Stimulated activated naive B cell treated with anti-CD40 and anti-IgM and Interleukin-4, amounts not matched to agents 10 μg/mL and 1 μg/mL and 100 μg/mL, for 72 hours (primary cell): ENCODE measurements at places on chromosomes 7 and 10.

- H3K27me3 ChIP-seq = no peaks in the 10 kb centered on the region
- H3K4me1 ChIP-seq = peaks cover 28% of the 10 kb centered on the region
- no peaks in the 10 kb centered on the region for H3K36me3 ChIP-seq
Measured at GRCh38 chr10:1935912-1936311, 198.6 kb upstream of the ADARB2 start.

GRCh38 chr10:116082762-116083161, 190.2 kb downstream of the GFRA1 start:
- no peaks in the 10 kb centered on the region for H3K36me3 ChIP-seq
- H3K4me1 ChIP-seq = no peaks in the 10 kb centered on the region
- no peaks in the 10 kb centered on the region for H3K27me3 ChIP-seq
- H3K27ac ChIP-seq = no peak overlapping the region

DNA sequence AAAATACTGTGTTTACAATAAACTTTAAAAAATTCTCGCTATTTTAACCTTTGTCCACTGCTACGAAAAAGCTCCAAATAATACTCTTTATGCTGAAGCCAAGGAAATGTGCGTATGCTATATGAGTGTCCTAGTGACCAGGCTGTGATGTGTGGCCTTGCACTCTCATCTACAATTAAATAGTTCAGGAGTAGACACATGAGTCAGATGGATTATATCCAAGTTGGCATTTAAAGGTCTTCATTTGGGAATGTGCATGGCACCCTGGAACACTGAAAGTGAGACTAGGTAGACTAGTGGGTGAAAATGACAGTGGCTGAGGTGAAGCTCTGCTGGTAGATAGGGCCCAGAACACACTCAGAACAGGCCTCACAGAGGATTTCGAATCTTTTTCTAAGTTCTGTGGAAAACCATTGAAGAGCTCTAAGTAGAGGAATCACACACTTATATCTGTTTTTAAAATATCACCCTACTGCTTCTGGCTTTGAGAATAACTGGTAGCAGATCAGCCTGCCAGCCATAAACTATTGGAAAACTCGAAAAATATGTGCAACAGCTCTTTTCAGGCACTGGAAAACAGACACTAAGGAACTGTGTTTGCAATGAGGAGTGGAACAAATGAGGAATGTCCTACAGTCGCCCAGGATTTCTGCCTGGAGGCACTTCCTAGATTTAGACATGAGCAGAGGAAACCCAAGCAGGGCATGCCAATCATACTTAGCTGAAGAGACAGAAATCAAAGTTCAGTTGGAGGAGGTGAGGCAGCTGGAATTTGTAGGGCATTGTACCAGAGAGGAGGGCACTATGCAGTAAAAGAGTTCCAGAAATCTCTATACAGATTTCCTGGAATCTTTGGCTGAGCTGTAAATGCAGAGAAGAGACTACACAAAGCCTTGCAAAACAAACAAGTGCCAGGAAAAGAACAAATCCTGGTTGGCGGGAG, 603.8 kb upstream of the LRRTM3 start:
- no peaks in the 10 kb centered on the region for H3K4me1 ChIP-seq
- no peaks in the 10 kb centered on the region for H3K27me3 ChIP-seq
- no peak overlapping the region for H3K4me3 ChIP-seq
- DNase-seq = no peak

- DNase-seq = no peak
- H3K4me1 ChIP-seq = peaks cover 17% of the 10 kb centered on the region
- peaks cover 45% of the 10 kb centered on the region for H3K36me3 ChIP-seq
- H3K27ac ChIP-seq = no peak overlapping the region
- no peaks in the 10 kb centered on the region for H3K27me3 ChIP-seq
- H3K4me3 ChIP-seq = no peak overlapping the region
Measured at GRCh38 chr7:37119296-37119860, 329.3 kb downstream of the ELMO1 start.

GRCh38 chr7:68717176-68717575, 881.1 kb upstream of the AUTS2 start:
- H3K27ac ChIP-seq = no peak overlapping the region
- no peaks in the 10 kb centered on the region for H3K4me1 ChIP-seq
- H3K27me3 ChIP-seq = no peaks in the 10 kb centered on the region
- no peaks in the 10 kb centered on the region for H3K36me3 ChIP-seq
- H3K4me3 ChIP-seq = no peak overlapping the region
- DNase-seq = no peak

DNA sequence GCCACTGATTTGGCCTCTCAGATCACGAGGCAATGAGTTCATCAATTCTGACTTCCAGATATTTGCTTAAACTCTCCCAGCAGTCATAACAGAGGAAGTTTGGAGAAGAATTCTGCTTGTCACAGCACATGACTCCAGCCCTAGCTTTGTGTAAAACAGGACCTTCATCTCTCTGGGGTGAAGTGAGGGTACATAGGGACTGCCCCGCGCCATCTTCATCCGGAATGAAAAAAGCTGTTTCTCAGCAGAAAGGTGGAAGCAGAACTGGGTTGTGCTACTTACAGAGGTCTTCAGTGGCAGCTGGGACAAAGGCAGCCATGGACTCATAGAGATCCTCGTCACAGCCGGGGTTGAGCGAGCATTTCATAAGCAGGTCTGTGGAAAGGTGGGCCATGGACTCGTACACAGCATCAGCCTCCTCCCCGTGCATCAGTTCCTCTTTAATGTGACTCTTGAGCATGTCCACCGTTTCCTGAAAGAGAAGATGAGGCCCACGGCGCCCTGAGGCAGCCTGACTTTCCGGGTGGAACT, 58.4 kb upstream of the TM9SF3 start:
- no peaks in the 10 kb centered on the region for H3K27me3 ChIP-seq
- H3K36me3 ChIP-seq = peaks cover 61% of the 10 kb centered on the region
- H3K4me1 ChIP-seq = peaks cover 71% of the 10 kb centered on the region
- peak overlapping the region; percentile 49 for H3K4me3 ChIP-seq
- H3K27ac ChIP-seq = peak overlapping the region; percentile 95

GRCh38 chr10:5441106-5441505, 28.7 kb downstream of the NET1 start:
- H3K4me1 ChIP-seq = peaks cover 16% of the 10 kb centered on the region
- H3K36me3 ChIP-seq = no peaks in the 10 kb centered on the region
- H3K27me3 ChIP-seq = no peaks in the 10 kb centered on the region
- no peak overlapping the region for H3K4me3 ChIP-seq

- H3K27me3 ChIP-seq = peaks cover 6% of the 10 kb centered on the region
- DNase-seq = no peak
- H3K4me3 ChIP-seq = no peak overlapping the region
- H3K27ac ChIP-seq = no peak overlapping the region
- no peaks in the 10 kb centered on the region for H3K36me3 ChIP-seq
Measured at GRCh38 chr10:130747356-130747755, 564.2 kb downstream of the TCERG1L start.

GRCh38 chr7:12469568-12469967, 65.9 kb upstream of the VWDE start:
- H3K36me3 ChIP-seq = no peaks in the 10 kb centered on the region
- no peaks in the 10 kb centered on the region for H3K4me1 ChIP-seq
- peaks cover 4% of the 10 kb centered on the region for H3K27me3 ChIP-seq
- no peak overlapping the region for H3K4me3 ChIP-seq
- no peak overlapping the region for H3K27ac ChIP-seq

- no peak overlapping the region for H3K27ac ChIP-seq
- H3K4me3 ChIP-seq = no peak overlapping the region
- peaks cover 8% of the 10 kb centered on the region for H3K4me1 ChIP-seq
- peaks cover 27% of the 10 kb centered on the region for H3K36me3 ChIP-seq
Measured at GRCh38 chr7:77783111-77783510, 15.1 kb downstream of the TMEM60 start.

DNA sequence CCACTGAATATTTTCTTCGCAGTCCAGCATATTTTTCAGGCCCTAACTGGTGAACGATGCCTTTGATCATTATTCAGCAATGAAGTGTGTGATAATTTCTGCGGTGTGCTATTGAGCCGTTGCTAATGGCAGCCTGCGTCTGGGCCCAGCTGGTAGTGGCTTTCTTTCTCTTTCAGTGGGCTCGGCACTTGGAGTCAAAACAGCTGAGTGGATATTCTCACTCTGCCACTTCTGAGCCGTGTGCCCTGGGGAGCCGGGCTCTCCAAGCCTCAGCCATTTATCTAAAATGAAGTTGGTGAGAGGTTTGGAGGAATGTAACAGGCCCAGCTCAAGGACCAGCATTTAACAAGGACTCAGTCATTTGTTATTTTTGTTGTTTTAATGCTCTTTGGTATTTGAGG, 87.5 kb upstream of the IFRD1 start:
- no peaks in the 10 kb centered on the region for H3K4me1 ChIP-seq
- peaks cover 6% of the 10 kb centered on the region for H3K27me3 ChIP-seq
- H3K36me3 ChIP-seq = no peaks in the 10 kb centered on the region
- no peak for DNase-seq

- H3K36me3 ChIP-seq = peaks cover 6% of the 10 kb centered on the region
- DNase-seq = no peak
- peaks cover 29% of the 10 kb centered on the region for H3K27me3 ChIP-seq
- H3K27ac ChIP-seq = no peak overlapping the region
- peaks cover 3% of the 10 kb centered on the region for H3K4me1 ChIP-seq
Measured at GRCh38 chr7:102721-103120, 89.7 kb upstream of the FAM20C start.

GRCh38 chr10:12241810-12242529, 46.0 kb downstream of the CDC123 start:
- H3K27me3 ChIP-seq = no peaks in the 10 kb centered on the region
- peak overlapping the region; percentile 97 for H3K27ac ChIP-seq
- no peak for DNase-seq
- peaks cover 52% of the 10 kb centered on the region for H3K36me3 ChIP-seq
- H3K4me3 ChIP-seq = peak overlapping the region; percentile 60

DNA sequence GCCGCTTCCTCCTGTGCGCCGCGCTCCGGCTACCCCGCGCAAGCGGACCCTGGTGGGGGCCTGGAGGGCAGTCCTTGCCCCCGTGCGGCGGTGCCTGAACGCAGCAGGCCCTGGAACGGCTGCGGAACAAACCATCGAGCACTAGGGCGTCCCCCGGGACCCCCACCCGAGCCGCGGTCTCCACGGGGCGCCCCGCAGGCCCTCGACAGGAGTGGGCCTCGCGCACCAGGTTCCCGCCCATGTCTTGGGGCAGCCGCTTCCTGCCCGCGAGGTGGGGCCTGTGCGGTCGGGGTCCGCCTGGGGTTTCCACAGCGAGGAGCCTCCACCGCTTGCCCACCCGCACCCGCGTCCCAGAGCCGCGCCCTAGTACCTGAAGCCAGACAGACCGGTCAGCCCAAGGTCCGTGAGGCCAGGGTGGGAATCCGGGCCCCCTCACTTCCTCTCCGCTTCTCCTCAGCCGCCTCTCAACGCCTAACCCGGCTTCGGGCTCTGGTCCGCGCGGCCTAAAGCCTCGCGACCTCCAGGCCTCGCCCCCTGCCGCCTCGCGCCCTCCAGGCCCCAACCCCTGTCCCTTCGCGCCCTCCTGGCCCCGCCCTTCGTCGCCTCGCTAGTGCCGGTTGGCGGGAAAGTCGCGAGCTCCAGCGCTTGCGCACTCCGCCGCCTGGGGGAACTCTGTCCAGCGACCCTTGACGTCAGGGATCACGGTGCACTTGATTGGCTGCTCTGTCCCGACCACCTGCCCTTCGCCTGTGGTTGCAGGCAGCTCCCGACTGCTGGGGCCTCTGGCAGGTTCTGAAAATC, 7.0 kb upstream of the GBX1 start:
- no peak for DNase-seq
- H3K27me3 ChIP-seq = peaks cover 60% of the 10 kb centered on the region
- H3K4me3 ChIP-seq = no peak overlapping the region

GRCh38 chr7:127792528-127793342, 140.7 kb downstream of the SND1 start:
- DNase-seq = no peak
- peaks cover 19% of the 10 kb centered on the region for H3K36me3 ChIP-seq
- H3K4me3 ChIP-seq = peak overlapping the region; percentile 4
- H3K4me1 ChIP-seq = peaks cover 41% of the 10 kb centered on the region

- peaks cover 3% of the 10 kb centered on the region for H3K27me3 ChIP-seq
- no peak overlapping the region for H3K4me3 ChIP-seq
- no peaks in the 10 kb centered on the region for H3K4me1 ChIP-seq
- no peaks in the 10 kb centered on the region for H3K36me3 ChIP-seq
Measured at GRCh38 chr7:39240864-39241263, 263.2 kb downstream of the POU6F2 start.

DNA sequence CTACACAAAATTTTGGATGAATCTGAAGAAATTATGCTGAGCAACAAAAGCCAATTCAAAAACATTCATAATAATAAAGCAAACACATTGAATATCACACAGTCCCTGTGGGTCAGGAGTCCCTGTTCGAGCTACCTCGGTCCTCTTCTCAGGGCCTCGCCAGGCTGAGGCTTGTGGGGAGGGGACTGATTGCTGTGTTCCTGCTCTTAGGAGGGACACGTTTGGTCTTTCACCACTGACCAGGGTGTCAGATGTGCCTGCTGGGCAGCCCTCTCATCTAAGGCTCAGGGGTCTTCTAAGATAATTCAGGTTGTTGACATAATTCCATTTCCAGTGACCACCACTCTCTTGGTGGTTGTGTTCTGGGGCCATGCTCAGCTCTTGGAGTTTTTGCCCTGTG, 233.8 kb upstream of the PPP2R2D start:
- no peak overlapping the region for H3K4me3 ChIP-seq
- peaks cover 6% of the 10 kb centered on the region for H3K27me3 ChIP-seq

DNA sequence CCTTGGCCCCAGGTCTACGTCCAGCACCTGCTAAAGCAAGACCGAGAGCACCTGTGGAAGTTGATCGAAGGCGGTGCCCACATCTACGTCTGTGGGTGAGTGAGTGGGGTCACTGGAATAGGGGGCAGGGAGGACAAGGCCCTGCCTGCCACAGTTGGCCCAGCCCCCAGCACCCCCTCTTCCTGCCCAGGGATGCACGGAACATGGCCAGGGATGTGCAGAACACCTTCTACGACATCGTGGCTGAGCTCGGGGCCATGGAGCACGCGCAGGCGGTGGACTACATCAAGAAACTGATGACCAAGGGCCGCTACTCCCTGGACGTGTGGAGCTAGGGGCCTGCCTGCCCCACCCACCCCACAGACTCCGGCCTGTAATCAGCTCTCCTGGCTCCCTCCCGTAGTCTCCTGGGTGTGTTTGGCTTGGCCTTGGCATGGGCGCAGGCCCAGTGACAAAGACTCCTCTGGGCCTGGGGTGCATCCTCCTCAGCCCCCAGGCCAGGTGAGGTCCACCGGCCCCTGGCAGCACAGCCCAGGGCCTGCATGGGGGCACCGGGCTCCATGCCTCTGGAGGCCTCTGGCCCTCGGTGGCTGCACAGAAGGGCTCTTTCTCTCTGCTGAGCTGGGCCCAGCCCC, 8.1 kb downstream of the TMEM120A start:
- no peaks in the 10 kb centered on the region for H3K27me3 ChIP-seq
- peaks cover 38% of the 10 kb centered on the region for H3K36me3 ChIP-seq
- H3K4me3 ChIP-seq = no peak overlapping the region
- peaks cover 26% of the 10 kb centered on the region for H3K4me1 ChIP-seq
- no peak overlapping the region for H3K27ac ChIP-seq

GRCh38 chr10:116907245-116907987, 58.1 kb downstream of the ENO4 start:
- no peaks in the 10 kb centered on the region for H3K27me3 ChIP-seq
- DNase-seq = no peak
- H3K27ac ChIP-seq = no peak overlapping the region

- no peak for DNase-seq
- peak overlapping the region; percentile 59 for H3K27ac ChIP-seq
- peaks cover 65% of the 10 kb centered on the region for H3K4me1 ChIP-seq
- H3K27me3 ChIP-seq = no peaks in the 10 kb centered on the region
- no peak overlapping the region for H3K4me3 ChIP-seq
Measured at GRCh38 chr7:131003634-131004033, 269.6 kb upstream of the KLF14 start.

GRCh38 chr7:103711413-103711812, 265.4 kb upstream of the SLC26A5 start:
- H3K27ac ChIP-seq = no peak overlapping the region
- H3K36me3 ChIP-seq = no peaks in the 10 kb centered on the region
- no peaks in the 10 kb centered on the region for H3K4me1 ChIP-seq

- no peak overlapping the region for H3K4me3 ChIP-seq
- H3K36me3 ChIP-seq = no peaks in the 10 kb centered on the region
- no peak overlapping the region for H3K27ac ChIP-seq
- H3K27me3 ChIP-seq = no peaks in the 10 kb centered on the region
- no peak for DNase-seq
Measured at GRCh38 chr10:129048513-129048912, 418.5 kb upstream of the MGMT start.
